Sigmoid colon (tissue), 7 donors: ENCODE measurements at places on chromosomes 11 and 22. TPM values are rescaled to one million over a fixed set of nuclear protein-coding genes. Genes with fewer than 3 reads are reported as not detected.

The FGF4 gene
- polyA plus RNA-seq: not detected

The C11orf97 gene
- not detected for polyA plus RNA-seq

The DLG2 gene
- 0.60 TPM for polyA plus RNA-seq

The KCNJ11 gene
- 1.6 TPM for polyA plus RNA-seq

The MPZL2 gene
- polyA plus RNA-seq: 27.6 TPM

The PHF21B gene
- not detected for polyA plus RNA-seq

The CELSR1 gene
- 5.0 TPM for polyA plus RNA-seq

The JAML gene
- polyA plus RNA-seq: 35.1 TPM

The PNPLA3 gene
- 1.3 TPM for polyA plus RNA-seq

The SESN3 gene
- 6.4 TPM for polyA plus RNA-seq

The NUP50 gene
- polyA plus RNA-seq: 22.2 TPM

The TCN2 gene
- 28.7 TPM for polyA plus RNA-seq

The DEAF1 gene
- 14.4 TPM for polyA plus RNA-seq

The ESAM gene
- polyA plus RNA-seq: 14.9 TPM

The OR10A2 gene
- not detected for polyA plus RNA-seq

The LRRN4CL gene
- polyA plus RNA-seq: 3.0 TPM

The EHF gene
- 94.7 TPM for polyA plus RNA-seq

The LIF gene
- 10.3 TPM for polyA plus RNA-seq

The FADS3 gene
- 21.5 TPM for polyA plus RNA-seq

The PCNX3 gene
- 6.0 TPM for polyA plus RNA-seq

The C22orf31 gene
- polyA plus RNA-seq: not detected

The INPPL1 gene
- 96.5 TPM for polyA plus RNA-seq

The OR51E2 gene
- polyA plus RNA-seq: not detected

The INPP5J gene
- polyA plus RNA-seq: 15.3 TPM

The NAV2 gene
- polyA plus RNA-seq: 2.3 TPM

The TCN1 gene
- polyA plus RNA-seq: not detected

The C11orf16 gene
- not detected for polyA plus RNA-seq

The CADM1 gene
- 1.2 TPM for polyA plus RNA-seq

The PEX16 gene
- 37.8 TPM for polyA plus RNA-seq

The PARVG gene
- polyA plus RNA-seq: 4.4 TPM

The SYCE3 gene
- not detected for polyA plus RNA-seq

The ENTHD1 gene
- not detected for polyA plus RNA-seq

The RBMXL2 gene
- polyA plus RNA-seq: not detected

The KCNE3 gene
- polyA plus RNA-seq: 30.1 TPM

The CLTCL1 gene
- polyA plus RNA-seq: 2.3 TPM

The BMAL1 gene
- 27.7 TPM for polyA plus RNA-seq

The MS4A3 gene
- polyA plus RNA-seq: not detected

The GVQW3 gene
- polyA plus RNA-seq: 0.69 TPM

The CASP1 gene
- 35.4 TPM for polyA plus RNA-seq

The NFAM1 gene
- polyA plus RNA-seq: 2.3 TPM

The MS4A5 gene
- polyA plus RNA-seq: not detected

The CTSF gene
- 16.5 TPM for polyA plus RNA-seq

The GTSE1 gene
- polyA plus RNA-seq: 1.6 TPM

The FOLR1 gene
- not detected for polyA plus RNA-seq

The MIOX gene
- 0.20 TPM for polyA plus RNA-seq

The HORMAD2 gene
- not detected for polyA plus RNA-seq
